Esophagus mucosa (tissue), 1 donor: ENCODE measurements at places on chromosomes 1 and 21. TPM values are rescaled to one million over a fixed set of nuclear protein-coding genes. Genes with fewer than 3 reads are reported as not detected.

DNA sequence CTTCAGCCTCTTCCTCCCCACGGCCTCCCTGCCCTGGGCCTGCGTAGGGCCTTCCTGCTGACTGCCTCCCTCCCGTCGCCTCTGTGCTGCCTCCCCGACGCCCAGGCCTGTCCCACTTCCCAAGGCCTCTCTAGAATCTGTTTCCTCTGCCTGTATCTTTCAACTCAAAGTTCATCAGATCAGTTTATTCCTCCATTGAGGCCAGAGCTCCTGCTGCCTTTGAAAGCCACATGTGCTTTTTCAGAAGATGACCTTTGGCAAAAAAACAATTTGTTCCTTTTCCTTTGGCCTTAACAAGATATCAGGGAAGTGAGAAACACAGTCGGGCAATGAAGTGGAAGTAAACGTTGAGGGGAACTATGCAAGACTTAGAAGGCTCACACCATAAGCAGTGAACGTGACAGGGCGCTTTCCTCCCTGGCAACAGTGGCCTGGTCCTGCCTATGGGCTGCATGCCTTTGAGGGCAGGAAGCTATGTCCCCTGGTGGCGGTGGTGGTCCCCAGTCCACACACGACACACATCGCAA lies 85.9 kb downstream of the PSMG1 start:
- no peak for ATAC-seq

DNA sequence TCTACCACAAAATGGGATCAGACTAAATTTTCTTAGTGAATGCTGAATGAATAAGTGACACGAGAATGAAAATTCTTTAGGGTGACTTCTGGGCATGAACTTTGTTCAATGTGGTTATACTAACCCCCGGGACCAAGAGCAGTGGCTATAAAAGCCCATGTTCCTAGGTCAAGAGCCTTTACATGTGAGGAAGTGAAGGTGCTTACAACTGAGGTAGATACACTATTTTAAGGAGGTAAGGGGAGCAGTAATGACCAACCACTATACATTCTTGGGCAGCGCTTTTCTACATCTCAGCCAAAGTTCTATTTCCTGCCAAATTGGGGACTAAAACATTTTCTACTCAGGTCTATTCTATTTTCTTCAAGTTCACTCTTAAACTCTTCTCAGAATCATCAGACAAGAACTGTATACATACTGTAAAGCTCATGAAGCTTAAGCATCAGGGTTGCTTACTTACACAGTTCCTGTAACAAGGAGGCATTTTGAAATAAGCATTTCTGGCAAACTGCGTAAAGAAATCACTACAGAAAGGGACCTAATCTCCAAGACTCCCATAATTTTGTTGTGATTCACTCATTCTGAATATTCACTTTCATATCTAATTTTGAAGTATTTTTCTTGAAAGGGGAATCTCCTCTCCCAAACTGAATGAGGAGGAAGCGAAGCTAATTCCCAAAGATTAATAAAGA lies 8.5 kb upstream of the ARHGAP29 start:
- ATAC-seq = no peak

Gene PTPN14
- total RNA-seq = 25.3 TPM

Gene TCEA3
- total RNA-seq = 25.6 TPM
